ENCODE measurements at places on chromosomes 5 and 9. TPM values are rescaled to one million over a fixed set of nuclear protein-coding genes. Genes with fewer than 3 reads are reported as not detected.

DNA sequence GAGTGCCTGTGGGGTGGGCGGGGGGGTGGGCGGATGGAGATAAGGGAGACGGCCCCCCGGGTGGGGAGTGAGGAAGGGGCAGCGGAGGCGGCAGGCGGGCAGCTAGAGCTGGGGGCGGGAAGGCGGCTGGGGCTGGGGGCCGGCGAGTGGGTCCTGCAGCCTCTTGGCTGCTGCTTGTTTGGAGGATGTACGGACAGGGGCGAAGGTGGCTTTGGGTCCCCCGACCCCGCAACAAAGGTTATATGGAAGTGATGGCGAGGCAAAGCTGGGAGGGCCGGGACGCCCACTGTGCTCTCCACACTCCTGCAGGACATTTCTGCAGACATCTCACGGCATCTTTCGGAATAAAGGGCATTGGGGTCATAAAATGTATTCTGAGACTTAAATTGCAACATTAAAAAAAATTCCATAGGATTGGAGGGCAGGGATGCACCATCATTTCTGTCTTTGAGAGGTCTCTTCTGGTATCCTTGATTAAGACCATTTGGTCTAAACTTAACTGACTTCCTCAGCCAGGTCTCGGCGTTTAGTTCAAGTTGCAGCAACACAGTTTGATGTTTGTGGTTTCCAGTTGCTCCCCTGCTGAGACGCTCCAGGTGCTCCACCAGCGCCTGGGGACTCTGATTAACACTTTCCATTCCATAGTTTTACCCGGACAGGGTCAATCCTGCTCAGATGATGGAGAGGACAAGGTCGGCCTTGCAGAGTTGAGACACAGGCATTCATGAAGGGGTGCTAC lies 101.6 kb upstream of the SSBP2 start:
- no peak for DNase-seq

DNA sequence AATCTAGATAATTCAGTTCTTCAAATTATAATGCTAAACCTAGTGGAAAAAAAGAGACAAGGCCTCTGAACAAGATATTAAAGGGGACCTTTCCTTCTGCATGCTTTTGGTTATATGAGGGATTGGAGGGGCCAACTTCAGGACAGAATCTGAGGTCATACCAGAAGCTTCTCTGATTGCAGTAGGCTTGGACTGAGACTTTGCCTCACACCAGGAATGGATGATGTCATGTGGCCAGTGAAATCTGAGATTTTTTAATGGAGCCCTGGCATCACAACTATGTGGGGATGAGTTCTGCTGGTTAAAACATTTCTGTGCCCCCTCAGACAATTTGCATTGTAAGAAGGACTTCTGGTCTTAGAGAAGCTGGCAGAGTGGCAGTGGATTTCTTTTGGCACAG lies 88.6 kb downstream of the ANGPTL2 start:
- no peak for DNase-seq

DNA sequence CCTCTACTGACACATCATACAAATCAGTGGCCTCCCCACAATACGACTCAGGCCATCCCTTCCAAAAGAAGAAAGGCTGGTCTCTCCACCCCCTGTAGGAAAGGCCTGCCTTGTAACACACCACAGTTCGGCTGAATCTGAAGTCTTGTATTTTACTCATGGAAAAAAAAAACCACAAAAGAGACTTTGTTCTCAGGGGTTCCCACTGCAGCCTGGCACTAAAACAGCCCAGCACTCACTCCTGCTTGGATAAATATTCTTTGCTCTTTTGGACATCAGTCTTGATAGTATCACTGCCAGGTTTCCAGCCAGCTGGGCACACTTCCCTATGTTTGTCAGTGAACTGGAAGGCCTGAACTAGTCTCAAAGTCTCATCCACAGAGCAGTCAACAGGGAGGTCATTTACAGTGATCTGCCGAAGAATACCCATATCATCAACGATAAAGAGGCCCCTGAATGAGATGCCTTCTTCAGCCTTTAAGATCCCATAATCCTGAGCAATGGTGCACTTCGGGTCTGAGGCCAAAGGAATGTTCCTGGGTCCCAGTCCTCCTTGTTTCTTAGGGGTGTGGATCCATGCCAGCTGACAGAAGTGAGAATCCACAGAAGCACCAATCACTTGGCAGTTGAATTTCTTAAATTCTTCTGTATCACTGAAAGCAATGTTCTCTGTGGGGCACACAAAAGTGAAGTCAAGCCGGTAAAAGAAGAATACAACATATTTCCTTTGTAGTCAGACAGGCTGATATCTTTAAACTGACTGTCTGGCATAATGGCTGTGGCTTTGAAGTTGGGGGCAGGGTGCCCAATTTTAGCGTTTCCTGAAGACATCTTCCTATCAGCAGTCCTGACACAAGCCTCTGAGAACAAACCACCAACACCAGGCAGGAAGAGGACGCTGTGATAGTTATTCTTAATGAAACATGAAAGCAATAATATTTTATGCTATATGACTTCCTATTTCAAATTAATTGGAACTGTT lies 198.1 kb downstream of the LURAP1L start:
- no peak for DNase-seq

GRCh38 chr5:29307478-29307877 lies 1886.0 kb upstream of the CDH6 start:
- no peak for DNase-seq

DNA sequence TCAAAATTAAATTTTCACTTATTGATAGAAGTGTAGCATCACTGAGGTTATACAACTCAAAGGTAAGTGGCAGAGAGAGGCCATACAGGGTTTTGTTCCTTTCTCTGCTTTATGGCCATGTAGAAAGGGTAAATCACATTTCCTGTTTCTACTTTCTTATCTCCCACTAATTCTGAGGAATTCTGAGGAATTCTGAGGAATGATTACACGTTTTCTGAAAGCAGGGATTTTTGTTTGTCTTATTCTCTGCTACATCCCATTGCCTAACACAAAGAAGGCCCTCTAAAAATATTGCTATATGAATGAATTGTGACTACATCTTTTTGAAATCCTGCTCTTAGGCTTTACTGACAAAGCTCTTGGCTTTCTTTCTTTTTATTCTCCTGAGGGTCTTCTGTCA lies 516.9 kb upstream of the ZNF608 start:
- no peak for DNase-seq

GRCh38 chr9:129962889-129963703 lies 79.9 kb downstream of the FNBP1 start:
- DNase-seq, result no peak

The SPINK1 gene
- 1.4 TPM for total RNA-seq

The DPYSL3 gene
- total RNA-seq, result 165 TPM

Data from mesothelial cell of epicardium (in vitro differentiated cells).